Mesenchymal stem cell (in vitro differentiated cells and primary cell): ENCODE measurements at places on chromosomes 1 and 21.

GRCh38 chr1:216632980-216633379 is 90.2 kb downstream of the ESRRG start:
- no peak for DNase-seq

GRCh38 chr1:198520524-198521254 is 19.8 kb downstream of the ATP6V1G3 start:
- no peak for DNase-seq

GRCh38 chr1:242006976-242007375 is 8.1 kb upstream of the MAP1LC3C start:
- DNase-seq: no peak

DNA sequence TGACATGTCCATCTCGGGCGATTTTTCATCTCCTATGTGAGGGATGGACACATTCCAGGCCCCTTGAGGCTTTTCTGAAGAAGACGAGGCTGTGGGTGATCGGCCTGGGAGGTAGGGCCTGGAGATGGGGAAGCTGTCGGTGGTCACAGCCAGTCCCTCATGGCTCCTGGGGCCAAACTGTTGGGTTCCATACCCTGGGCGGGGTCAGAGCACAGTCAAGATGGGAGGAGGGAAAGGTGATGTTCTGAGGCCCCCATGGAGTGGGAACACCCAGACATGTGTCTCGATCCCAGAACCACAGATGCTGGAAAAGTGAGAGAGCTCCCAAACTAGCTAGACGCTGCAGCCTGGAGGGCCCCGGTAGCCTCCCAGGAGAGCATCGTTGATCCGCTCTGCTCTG is 157.5 kb upstream of the C1orf174 start:
- DNase-seq: no peak

DNA sequence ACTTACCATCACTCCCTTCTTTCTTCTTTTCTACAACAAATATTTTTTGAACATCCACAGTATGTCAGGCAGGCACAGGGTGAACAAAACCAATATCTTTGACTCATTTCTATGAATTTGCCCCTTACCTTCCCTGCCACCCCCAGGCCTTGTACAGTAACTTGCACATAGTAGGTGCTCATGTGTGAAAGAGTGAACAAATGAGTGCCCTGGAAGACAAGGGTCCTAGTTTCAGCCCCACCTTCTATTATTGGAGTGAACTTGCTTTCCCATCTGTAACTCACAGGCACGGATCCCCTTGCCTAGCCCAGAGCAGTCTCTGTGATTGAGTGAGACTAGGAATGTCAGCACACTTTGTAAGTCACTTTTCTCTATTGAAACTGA is 12.8 kb downstream of the ZDHHC18 start:
- DNase-seq: no peak

DNA sequence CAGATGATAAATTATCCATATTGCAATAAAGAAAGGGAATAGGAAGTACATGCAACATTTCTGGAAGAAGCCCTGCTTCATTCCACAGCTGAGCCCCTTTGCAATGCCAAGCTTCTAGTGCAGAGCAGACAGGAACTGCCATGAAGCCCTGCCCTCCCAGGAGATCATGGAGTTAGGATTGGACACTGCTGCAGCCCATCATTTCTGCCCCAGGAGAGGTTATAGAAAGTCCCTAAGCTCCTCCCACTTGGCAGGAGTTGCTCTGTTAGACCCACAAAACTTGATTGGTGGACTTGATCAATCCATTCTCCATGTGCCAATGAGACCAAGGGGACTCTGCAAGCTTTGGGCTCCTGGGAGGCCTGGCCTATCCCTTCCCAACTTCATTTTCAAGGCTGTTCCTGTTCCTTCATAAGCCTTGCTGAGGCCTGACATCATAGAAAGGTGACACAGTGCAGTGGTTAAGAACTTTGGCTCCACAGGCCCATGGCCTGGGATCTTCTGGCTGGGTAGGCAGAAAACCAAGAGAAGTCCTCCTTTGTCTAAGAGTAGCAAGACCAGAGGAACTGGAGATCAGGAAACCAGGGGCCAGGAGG is 1.3 kb upstream of the LAPTM5 start:
- DNase-seq: peak; percentile 37

DNA sequence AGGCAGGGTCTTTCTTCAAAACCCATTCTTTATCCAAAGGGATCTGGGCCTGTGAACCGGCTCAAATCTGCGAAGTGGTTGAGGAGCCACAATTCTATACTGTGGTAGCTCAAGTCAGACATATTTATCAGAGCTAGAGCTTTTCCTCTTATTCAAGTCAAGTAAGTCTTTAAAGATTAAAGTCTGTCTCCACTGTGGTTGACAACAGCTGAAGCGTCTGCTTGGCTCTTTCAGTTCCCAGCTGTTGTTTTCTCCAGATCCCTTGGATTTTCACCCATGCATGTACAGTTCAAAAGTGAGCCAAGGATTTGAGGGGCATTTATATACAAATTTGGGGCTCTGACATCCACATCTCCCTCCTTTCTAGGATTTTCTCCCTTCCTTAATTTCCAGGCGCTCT is 66.9 kb downstream of the C1orf185 start:
- no peak for DNase-seq

GRCh38 chr1:203362720-203363025 is 11.8 kb upstream of the FMOD start:
- no peak for DNase-seq

GRCh38 chr1:1037366-1038327 is 17.7 kb downstream of the AGRN start:
- DNase-seq: no peak

DNA sequence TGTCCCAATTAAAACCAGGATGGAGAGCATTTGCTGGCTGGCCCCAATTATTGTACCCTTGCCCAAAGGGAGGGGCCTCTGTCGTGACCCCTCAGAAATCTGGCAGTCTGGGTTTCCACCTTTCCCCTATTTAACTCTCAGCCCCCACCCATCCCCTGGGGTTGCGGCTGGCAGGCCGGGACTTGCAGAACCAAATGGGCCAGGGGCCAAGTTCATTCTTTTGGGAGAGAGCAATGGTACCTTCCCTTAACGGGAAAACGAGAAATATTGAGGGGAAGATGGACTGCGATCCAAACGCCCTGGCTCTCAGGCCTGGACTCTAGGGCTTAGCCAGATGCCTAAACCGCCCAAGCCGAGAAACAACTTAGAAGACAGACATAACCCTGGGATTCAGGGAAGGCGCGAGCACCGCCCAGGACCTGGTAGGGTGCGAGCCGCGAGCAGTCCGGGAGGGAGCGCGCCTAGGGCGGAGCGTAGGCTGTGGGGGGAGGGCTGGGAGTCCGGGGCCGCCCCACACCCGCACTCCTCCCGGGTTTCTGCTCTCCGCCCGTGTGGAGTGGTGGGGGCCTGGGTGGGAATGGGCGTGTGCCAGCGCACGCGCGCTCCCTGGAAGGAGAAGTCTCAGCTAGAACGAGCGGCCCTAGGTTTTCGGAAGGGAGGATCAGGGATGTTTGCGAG is at the start of gene SLC27A3:
SLC27A3 (plus strand) TSS at position 628 of the 678 bp plus-strand sequence. CDS start 91 bp downstream, outside the sequence.
- no peak for DNase-seq

- peak; percentile 45 for DNase-seq
Measured at GRCh38 chr1:45205011-45205909, 1.1 kb downstream of the ZSWIM5 start.

DNA sequence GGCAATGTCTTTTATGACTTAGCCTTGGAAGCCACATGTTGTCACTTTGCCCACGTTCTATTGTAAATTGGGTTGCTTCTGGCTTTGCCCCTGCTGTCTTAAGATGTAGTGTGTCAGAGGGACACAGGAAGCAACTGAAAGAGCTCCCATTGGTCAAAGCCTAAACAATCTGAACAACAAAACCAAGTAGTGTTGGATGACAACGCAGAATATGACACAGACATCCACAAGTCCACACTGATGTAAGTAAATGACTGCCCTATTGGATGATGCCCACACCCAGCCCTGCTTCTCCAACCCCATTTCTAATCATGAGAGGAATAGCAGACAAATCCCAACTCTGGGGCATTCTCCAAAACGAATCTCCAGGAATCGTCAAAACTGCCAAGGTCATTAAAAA is 50.7 kb downstream of the ELF3 start:
- no peak for DNase-seq

DNA sequence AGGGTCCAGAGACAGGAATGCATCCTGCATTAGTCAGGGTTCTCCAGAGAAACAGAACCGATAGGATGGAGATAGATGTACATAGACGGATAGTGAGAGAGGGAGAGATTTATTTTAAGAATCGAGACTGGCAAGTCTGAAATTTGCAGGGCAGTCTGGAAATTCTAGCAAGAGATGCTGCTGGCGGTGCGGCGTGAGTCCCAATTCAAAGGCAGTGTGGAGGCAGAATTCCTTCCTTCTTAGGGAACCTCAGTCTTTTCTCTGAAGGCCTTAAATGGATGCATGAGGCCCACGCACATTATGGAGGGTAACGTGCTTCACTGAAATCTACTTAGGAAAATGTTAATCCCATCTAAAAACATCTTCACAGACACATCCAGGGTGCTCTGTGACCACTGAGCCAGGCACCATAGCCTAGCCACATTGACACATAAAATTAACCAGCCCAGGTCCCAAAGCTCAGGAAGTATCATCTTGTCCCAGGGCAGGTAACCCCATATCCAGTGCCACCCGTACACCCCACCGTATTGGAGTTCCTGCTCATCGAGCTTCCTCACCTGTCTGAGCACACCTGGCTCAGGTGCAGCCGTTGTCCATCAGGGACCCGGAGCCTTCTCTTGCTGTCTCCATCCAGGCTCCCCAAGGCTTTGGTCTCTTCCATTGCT is 9.7 kb upstream of the PKNOX1 start:
- DNase-seq: no peak

- DNase-seq: no peak
Measured at GRCh38 chr1:32353431-32353830, 8.9 kb downstream of the FAM229A start.

DNA sequence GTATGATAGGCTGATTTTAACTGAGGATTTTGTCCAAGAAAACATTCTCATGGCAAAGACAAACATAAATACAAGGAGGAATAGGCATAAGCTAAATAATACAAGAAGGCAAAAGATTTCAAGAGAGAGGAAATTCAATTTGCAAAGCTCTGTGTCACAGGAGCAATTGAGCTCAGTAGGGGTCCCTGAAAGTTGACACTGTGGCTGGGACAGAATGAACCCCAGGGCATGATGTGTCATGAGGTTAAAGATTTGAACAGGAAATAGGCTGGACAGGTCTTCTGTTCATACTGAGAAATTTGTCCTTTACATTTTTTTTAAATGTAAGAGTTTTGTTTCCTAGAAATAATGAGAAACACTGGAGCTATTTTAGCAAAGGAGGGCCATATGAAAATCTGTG is 555.4 kb upstream of the NEGR1 start:
- DNase-seq: no peak
